Chondrocyte (in vitro differentiated cells): ENCODE measurements at places on chromosomes 5 and 9.

- no peak for DNase-seq
Observed at GRCh38 chr5:32265902-32266301, 46.8 kb downstream of the MTMR12 start.

DNA sequence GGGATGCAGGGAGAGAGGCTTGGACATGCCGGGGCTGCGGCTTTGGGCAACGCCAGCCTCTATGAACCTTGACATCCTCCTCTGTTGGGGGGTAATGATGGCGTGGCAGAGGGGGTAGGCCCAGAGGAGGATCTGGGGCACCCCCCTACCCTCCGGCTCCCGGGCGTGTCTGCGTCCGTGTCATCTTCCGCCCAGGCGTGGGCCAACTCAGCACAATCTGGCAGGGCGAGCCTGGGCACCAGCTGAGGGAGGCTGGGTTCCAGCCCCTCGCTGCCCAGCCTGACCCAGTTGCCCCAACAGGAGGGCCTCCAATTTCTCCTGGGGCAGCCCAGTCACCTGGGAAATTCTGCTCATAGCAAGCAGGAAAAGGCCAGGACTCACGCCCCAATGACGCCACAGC, 62.9 kb upstream of the IL17B start:
- DNase-seq: no peak

- DNase-seq: no peak
Observed at GRCh38 chr5:98750693-98751092, 22.8 kb upstream of the RGMB start.

GRCh38 chr9:71249729-71250317, 128.4 kb upstream of the TRPM3 start:
- DNase-seq: no peak

GRCh38 chr9:6328103-6328502, at the start of gene TPD52L3:
Gene TPD52L3, plus strand, starts transcription at chr9:6328375. Its CDS starts 221 bp downstream, at chr9:6328596.
- no peak for DNase-seq

GRCh38 chr9:86471171-86471815, 117.1 kb upstream of the TUT7 start:
- DNase-seq: no peak

GRCh38 chr9:34381323-34381722, 4.6 kb upstream of the MYORG start:
- DNase-seq: peak; percentile 56
